MCF 10A (cell line): ENCODE measurements at places on chromosomes 4 and X.

DNA sequence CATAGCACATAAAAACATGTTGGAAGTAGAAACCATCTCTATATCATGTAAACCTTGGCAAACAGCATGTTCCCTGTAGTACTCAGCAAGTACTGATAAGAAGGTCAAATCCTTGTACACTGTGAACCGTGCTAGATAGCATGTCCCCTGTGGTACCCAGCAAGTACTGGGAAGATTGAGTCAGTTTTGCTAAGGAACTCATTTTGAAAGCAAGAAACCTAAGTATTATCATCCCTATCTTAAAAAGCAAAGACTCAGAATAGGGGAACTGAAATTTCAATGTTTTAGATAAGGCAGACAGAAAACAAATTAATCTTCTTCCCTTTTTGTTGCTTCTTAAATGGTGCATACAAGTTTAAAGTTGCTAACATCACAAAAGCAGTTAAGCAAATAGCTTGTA is 180.2 kb downstream of the RBM46 start:
- DNase-seq: no peak

DNA sequence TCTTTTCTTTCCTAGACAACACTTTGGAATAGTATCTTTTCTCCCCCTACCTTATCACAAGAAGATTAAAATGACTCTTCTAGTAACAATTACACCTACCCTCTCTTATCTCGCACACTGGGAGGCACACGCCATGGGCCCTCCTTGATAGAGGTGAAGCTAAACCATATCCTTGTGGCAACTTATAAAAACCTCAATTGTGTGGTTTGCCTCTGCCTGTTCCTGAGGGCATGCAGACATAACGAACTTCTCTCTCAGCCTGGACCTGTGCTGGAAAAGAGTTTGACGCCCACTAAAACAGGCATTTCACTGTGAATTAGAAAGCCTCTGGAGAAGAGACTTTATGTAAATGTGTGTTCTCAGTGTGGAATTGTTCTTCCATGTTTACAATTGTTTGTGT is 141.2 kb downstream of the NDST3 start:
- DNase-seq: no peak

DNA sequence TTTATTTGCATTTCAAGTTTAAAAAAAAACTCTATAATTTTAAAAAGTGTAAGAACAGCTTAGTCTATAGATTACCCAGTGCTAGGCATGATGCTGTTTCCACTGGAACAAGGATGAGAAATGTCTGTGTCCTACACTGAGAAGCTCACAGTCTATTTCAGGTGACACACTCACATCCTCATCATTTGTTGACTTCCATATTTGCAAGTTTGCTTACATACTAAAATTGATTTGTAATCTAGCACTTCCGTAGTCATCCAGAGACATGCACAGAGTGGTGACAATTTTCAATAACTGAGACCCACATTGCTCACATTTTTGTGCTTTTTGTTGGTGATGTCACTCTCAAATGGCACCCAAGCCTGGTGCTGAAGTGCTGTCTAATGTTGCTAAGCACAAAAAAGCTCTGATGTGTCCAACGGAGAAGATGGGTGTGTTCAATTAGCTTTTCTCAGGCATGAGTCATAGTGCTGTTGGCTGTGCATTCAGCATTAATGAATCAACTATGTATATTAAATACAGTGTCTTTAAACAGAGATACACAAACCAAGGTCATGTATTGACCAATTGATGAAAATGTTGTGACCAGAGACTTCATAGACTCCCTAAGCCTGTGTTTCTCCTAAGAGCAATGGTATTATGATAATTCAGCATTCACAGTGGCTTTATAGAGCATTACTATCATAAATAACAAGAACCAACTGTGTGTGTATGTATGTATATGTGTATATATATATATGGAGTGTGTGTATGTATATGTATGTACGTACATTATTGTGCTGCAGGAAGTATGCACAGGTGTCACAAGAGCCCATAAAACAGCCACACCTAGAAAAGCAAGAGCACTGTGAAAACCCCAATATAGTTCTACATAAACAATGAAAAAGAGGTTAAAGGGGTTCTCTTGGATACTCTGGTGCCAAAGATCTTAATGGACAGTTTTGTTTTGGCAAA is 31.2 kb upstream of the VCX3B start:
- DNase-seq: peak; percentile 40

GRCh38 chr4:177968817-177969442 is 526.7 kb upstream of the AGA start:
- DNase-seq: no peak

DNA sequence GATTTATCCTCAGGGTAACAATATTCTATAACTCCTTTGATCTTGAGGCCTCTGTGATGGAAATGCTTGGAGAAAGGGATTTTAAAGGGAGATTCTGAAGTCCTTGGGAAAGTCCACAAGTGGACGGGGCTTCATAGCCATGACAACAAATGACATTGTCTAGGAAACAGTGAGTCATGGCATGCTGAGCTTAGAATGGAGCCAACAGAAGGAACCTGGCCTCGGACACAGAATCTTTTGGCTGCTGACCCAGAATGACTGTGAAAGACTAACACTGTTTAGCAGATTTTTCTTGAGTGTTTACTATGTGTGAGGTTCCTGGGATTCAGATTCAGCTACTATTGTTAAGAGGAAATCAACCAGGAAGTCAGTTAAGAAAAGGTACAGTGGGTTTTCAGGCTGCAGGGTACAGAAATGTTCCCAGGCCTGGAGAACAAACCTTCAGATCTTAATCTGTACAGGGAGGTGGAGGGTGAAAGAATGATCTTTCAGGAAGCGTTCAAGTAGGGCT is 18.1 kb upstream of the CXCL2 start:
- DNase-seq: peak; percentile 96

DNA sequence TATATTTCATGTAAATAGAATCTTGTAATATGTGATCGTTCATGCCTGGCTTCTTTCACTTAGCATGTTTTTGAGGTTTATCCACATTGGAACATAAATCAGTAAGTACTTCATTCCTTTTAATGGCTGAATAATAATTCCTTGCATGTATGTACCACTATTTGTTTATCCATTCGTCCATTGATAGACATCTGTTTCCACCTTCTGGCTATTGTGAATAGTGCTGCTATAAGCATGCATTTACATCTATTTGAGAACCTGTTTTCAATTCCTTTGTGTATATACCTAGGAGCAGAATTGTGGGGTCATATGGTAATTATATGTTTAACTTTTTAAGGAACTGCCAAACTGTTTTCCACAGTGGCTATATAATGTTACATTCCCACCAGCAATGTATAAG is 356.7 kb upstream of the DIPK2B start:
- peak; percentile 32 for DNase-seq

GRCh38 chr4:121736735-121737351 is 28.1 kb downstream of the SMIM43 start:
- peak; percentile 79 for DNase-seq

- DNase-seq: peak; percentile 47
Measured at GRCh38 chr4:52968241-52968640, 106.1 kb downstream of the RASL11B start.

- peak; percentile 56 for DNase-seq
Measured at GRCh38 chrX:108537005-108537404, 97.4 kb downstream of the COL4A5 start.

- peak; percentile 27 for DNase-seq
Measured at GRCh38 chrX:36978886-36979285, 29.3 kb upstream of the FAM47C start.

DNA sequence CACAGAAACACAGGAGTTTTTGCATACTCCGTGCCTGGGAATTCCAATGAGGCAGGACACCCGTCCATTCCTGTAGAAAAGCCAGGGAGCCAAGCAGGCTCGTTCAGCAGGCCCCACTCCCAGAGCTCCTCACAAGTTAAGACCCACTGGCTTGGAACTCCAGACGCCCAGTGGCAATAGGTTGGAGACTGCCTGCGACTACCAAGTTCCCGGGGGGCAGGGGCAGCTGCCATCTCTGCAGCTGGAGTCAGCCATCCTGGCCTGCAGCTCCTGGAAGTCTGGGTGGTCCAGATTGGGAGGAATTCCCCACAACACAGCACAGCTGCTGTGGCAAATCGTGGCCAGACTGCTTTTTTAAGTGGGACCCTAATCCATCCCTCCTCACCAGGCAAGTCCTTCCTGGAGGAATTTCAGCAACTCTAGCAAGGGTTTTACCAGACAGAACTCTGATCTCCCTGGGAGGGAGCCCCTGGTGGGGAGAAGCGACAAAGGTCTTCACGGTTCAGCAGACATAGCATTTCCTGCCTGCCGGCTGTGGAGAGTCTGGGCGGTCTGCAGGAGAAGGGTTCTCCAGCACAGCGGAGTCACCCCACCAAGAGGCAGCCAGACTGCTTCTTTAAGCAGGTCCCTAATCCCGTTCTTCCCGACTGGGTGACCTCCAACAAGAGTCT is 231.9 kb downstream of the STPG2 start:
- DNase-seq: no peak

- no peak for DNase-seq
Measured at GRCh38 chrX:47272013-47272408, 39.2 kb downstream of the USP11 start.

DNA sequence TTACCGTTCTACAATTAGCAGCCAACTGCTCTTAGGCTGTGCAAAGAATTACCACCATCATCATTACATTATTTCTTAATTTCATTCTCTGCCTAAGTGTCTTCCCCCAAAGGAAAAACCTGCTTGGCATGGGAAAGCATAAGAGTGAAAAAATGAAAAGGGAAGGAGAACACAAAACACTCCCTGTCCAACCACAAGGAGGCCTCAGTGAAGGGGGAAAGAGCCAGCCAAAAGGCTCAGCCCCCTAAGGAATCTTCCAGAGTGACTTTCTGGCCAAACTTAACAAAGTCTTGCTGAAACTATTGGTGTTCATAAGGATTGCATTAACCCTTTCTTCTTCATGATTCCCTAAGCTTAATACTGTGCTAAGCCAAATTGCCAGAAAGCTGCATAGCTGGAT is 287.4 kb downstream of the SMARCA1 start:
- peak; percentile 4 for DNase-seq

- DNase-seq: no peak
Measured at GRCh38 chr4:3784454-3785291, 18.5 kb downstream of the ADRA2C start.

GRCh38 chrX:153640045-153640686 is 6.8 kb upstream of the DUSP9 start:
- no peak for DNase-seq

- DNase-seq: peak; percentile 63
Measured at GRCh38 chr4:174873931-174874330, 44.2 kb upstream of the ADAM29 start.

- DNase-seq: no peak
Measured at GRCh38 chr4:14182148-14182547, 554.6 kb upstream of the BOD1L1 start.

- no peak for DNase-seq
Measured at GRCh38 chrX:103666202-103667107, 20.0 kb downstream of the MORF4L2 start.

- DNase-seq: peak; percentile 63
Measured at GRCh38 chrX:148871422-148872160, 371.2 kb downstream of the AFF2 start.

DNA sequence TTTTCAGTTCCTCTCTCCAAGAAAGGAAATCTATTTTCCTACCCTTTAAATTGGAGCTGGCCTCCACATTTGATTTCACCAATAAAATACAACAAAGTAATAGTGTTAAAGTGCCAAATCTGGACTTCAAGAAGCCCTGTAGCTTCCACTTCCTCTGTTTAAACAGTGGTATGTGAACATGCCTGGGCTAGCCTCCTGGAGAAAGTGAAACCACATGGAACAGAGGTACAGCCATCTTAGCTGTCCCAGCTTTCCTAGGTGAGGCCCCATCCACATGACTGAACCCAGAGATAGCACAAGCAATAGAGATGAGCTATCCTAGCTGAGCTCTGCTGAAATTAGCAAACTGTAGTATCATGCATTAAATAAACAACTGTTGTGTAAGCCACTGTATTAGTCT is 131.8 kb upstream of the VCX start:
- DNase-seq: peak; percentile 37

DNA sequence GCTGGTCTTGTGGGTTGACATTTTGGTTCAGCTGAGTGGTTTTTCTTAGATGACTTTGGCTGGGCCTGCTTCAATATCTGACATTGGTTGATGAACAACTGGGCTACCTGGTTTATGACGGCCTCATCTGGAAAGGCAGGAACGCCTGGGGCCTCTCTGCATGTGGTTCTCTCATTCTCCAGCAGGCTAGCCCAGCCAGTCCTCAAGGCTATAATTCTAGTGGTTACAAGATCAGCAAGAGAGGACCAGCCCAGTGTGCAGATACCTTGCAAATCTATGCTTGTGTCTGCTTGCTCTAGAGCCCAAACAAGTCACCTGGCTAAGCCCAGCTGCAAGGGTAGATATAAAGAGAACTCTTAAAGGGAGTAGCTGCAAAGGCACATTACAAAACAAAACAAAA is 214.2 kb upstream of the PUDP start:
- DNase-seq: no peak

- peak; percentile 93 for DNase-seq
Measured at GRCh38 chr4:73676861-73677323, 56.7 kb upstream of the RASSF6 start.

- no peak for DNase-seq
Measured at GRCh38 chrX:39753293-39753996, 344.3 kb downstream of the BCOR start.

DNA sequence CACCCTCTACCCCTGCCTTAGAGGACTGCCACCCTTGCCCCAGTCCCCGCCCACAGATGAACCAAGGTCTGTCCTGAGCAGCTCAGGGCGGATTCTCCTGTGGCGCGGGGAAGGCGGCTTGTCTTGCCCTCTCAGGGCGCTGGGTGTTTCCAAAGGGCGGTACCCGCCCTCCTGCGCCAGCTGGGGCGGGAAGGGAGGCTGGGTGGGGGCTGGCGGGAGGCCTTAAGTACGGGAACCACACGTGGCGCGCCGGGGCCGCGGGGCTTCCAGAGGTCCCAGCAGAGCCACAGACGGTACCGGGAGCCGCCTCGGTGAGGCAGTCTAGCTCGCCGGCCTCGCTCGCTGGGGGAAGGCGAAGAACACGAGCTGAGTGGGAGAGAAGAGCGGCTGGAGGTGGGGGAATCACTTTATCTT is 361.1 kb downstream of the MID1IP1 start:
- DNase-seq: no peak

GRCh38 chr4:22574424-22574823 is 58.6 kb upstream of the ADGRA3 start:
- DNase-seq: no peak

- DNase-seq: no peak
Measured at GRCh38 chrX:101408532-101408841, 465 bp downstream of the HNRNPH2 start.

- no peak for DNase-seq
Measured at GRCh38 chr4:7034262-7035081, 8.7 kb upstream of the TADA2B start.

DNA sequence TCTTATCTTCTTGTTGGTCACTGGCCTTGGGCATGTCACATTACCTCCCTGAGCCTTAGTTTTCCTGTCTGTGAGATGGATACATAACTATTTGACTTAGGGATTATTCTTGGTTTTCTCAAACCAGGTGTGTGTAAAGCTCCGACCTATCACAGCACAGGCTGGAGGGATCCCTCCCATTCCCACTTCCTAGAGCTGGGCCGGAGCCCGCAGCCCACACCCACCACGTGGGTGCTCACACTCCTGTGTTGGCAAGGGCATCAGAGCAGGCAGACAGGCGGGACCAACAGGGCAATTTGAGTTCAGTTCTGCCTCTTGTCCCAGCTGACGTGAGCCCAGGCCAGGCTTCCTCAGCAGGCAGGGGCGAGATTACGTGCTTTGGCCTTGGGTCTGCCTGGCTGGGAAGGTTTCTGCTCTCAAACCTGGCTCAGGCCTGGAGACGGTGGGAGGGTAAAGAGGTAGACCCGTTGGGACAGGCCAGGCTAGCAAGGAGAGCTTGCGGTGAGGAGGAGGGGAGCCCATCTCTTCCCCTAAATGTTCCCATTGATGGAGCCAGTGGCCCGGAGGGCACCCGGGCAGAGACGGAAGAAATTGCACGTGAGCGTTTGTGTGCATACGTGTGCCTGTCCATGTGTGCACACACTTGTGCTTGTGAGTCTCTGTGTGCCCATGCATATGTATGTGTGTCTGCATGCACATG is 734 bp upstream of the SH3TC1 start:
- peak; percentile 65 for DNase-seq
